Hematopoietic multipotent progenitor cell treated with erythropoietin and hydrocortisone succinate and interleukin-3 and kit ligand, for 15 days (in vitro differentiated cells): ENCODE measurements at places on chromosomes 2 and 18.

- DNase-seq = no peak
Observed at GRCh38 chr2:83595926-83596325, 863.2 kb downstream of the SUCLG1 start.

- no peak for DNase-seq
Observed at GRCh38 chr18:43170586-43170985, 55.1 kb upstream of the RIT2 start.

GRCh38 chr2:226136739-226137138 is 662.9 kb downstream of the IRS1 start:
- DNase-seq = no peak

DNA sequence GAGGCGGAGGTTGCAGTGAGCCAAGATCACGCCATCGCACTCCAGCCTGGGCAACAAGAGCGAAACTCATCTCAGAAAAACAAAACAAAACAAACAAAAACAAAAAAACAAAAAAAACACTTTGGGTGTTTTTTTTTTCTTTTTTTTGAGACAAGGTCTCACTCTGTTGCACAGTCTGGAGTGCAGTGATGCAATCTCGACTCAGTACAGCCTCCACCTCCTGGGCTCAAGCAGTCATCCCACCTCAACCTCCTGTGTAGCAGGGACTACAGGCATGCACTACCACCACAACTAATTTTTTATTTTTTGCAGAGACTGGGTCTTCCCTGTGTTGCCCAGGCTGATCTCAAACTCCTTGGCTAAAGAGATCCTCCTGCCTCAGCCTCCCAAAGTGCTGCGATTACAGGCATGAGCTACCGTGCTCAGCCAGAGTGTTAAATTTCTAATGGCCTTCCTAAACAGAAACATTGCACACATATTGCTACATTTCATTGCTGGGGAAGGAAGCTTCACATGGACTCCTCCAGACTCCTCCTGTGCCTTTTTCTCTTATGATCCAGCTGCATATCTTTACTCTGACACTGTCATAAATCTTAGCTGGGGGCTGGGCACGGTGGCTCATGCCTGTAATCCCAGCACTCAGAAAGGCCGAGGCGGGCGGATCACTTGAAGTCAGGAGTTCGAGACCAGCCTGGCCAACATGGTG is 19.7 kb downstream of the STARD7 start:
- DNase-seq = no peak

- no peak for DNase-seq
Observed at GRCh38 chr18:3485153-3486149, 35.5 kb downstream of the TGIF1 start.

DNA sequence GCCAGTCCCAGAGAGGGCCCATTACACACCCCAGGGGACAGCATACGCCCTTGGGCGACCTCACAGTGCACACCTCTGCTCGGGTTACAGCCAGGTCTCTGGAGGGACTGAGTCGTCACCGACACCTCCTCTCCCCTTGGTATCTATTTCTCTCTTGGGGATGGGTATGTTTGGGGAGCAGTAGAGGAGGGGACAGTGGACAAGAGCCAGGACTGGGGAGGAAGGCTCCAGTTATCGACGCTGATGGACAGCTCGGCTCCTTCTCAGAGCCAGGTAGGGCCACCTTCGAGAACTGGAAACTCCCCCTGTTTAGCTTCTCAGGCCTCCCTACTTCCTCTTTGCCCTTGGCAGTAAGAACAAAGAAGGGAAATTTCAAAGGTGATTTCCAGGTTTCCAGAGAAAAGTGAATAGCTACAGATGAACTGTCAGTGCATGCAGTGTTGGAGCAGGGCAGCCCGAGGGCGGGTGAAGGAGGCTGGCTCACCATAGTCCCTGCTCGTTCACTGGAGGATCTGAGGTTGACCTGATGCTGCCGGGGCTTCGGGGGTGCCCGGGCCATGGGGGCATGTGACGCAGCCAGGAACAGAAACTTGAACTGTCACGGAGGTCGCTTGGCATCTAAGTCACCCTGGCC is 4.4 kb upstream of the SEMA4C start:
- DNase-seq = no peak

DNA sequence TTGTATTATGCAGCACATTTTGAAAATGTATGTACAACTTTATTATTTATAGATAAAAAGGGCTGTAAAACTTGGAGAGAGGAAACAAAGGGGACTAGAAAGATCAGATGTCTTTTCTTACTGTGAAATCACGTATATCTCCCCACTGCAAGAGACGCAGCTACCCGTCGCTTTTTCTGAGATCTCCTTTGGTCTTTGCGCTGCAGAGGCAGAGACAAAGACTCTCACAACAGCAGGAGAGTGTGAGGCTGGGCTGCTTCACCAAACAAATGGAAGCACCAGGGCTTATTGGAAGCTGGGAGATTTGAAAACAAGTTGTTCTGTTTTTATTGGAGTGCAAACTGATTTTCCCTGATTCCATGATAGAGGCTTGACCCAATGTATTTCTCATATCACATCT is 129.0 kb upstream of the PARD3B start:
- no peak for DNase-seq

DNA sequence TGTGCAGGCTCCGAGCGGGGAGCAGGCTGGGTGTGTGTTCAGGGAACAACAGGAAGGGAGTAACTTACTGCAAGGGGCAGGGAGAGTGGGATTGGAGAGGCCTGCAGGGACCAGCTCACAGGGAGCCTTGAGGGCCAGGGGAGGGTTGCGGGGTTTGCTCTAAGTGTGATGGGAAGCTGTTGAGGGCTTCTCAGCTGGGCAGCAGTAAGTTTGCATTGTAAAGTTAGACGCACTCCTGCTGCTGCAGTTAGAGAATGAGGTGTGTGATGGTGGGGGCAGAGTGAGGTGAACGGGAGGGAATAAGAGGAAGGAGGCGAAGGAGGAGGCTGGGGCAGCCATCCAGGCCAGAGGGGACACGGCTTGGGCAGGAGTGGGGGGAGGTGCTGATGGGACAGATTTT is 53.4 kb downstream of the BOLA3 start:
- DNase-seq = no peak

DNA sequence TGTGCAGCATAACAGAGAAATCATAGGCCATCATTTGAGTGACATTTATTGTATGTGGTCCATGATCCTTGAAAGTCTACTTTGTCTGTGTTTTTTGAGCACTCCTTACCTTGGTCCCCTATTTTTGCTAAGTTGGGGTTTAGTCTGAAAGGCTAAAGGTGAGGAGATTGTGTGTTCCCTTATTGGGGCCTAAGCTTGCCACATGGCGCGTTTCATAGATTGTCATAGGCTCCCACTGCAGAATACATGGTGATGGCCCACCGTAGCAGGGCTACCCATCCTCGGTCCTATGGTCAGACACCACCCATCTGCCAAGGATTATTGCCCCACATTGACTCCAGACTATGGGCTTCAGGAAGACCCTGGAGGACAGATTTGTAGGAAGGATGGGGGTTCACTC is 117.0 kb upstream of the ZSWIM2 start:
- DNase-seq = no peak

DNA sequence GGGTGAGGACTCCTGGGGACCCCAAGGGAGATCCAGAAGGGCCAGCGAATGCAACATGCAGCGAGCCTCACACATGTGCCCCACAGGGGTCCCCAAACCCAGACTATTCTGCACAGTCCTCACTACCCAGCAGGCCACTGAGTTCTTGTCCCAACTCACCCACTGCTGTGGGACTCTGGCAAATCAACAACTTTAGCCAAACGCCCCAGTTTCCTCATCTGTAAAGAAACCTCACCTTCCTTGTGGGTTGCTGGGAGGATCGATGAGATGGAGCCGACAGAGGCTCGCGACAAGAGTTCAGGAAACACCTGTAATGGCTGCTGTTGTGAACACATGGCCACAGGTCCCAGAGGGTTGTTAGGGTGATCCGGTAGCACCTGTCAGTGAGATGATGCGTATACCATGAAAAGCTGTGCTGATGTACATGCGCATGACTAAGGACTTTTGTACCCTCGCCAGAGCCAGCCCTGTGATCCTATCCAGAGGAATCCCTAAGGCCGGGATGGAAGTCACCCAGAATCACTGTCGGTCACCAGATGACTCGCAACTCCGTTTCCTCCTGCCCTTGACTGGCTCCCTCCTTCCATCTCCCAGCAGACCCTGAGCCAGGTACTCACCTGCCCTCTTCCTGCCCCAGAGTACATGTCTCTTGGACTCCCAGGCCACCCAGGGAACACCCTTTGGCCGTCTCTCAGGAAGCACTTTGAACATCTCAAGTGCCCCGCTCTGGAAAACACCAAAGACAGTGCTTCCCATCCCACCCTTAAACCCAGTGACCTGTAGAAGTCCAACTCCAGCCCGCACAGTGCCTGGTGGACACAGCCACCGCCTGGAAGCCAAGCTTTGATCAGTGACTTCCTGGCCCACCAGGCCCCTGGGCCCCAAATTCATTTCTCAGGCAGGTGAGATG is 103.3 kb upstream of the ID2 start:
- DNase-seq = no peak

GRCh38 chr18:23719634-23720201 is 30.5 kb downstream of the LAMA3 start:
- peak; percentile 41 for DNase-seq

GRCh38 chr2:160916300-160916699 is 243.9 kb upstream of the TANK start:
- no peak for DNase-seq

DNA sequence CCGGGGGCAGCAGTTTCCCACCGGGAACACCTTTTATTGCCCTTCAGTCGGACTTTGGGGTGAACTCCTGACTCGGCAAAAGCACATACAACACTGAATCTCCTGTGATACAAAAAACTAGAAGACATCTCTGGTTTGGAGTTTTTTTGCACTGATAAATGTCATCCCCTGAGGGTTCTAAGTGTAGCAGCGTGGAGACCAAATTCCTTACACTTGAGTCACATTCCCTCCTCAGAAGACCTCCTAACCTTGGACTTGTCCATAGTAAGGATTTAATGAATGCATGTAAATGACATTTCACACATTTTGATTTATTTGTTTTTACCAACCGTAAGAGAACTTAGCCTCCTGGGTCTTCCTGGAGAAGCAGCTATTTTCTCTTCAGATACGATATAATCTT is 54.0 kb upstream of the GPR45 start:
- no peak for DNase-seq

DNA sequence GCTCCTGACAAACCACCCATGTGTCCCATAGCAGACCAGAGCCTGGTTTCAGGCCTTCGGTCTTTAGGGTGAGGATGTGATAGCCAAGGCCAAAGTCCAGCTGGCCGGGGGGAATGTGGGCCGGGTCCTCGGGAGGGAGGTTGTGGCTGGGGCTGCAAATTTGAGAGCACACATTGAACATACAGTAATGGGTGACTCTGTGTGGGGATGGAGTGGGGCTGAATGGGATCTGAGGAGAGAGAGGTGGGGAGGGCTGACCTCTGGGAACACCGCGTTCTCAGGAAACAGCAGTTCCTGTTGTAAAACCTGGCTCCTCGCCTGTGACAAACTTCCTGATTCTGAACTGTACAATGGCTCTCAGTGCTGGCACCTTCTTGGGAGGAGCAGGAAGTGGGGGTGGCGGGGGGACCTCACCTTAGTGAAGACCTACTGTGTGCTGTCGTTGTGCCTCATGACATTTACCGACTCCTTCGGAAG is 48.8 kb downstream of the MCFD2 start:
- DNase-seq = no peak

GRCh38 chr2:219327719-219328118 is 4.8 kb downstream of the RESP18 start:
- DNase-seq = no peak

GRCh38 chr18:63869851-63870250 is 17.7 kb upstream of the SERPINB2 start:
- no peak for DNase-seq

- DNase-seq = no peak
Observed at GRCh38 chr2:10390369-10390801, 57.7 kb downstream of the ODC1 start.

DNA sequence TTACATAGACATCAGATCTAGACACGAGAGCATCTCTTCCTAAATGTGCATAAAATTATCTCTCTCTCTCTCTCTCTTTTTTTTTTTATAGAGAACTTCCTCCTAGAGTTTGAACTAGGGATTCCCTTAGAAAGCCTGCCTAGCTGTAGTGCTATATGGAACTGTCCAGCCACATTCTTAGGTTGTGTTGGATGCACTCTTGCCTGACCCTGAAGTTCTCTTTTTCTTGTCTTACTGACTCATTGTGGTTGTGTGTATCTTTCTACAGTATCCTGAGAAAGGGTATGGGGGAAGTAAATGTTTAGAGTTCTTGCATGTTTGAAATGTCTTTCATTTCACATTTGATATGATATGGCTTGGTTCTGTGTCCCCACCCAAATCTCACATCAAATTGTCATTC is 368.2 kb downstream of the CDH2 start:
- DNase-seq = no peak

GRCh38 chr18:46283268-46283667 is 179.1 kb downstream of the HAUS1 start:
- DNase-seq = no peak

- no peak for DNase-seq
Observed at GRCh38 chr18:14925281-14925709, 177.3 kb downstream of the ANKRD30B start.

DNA sequence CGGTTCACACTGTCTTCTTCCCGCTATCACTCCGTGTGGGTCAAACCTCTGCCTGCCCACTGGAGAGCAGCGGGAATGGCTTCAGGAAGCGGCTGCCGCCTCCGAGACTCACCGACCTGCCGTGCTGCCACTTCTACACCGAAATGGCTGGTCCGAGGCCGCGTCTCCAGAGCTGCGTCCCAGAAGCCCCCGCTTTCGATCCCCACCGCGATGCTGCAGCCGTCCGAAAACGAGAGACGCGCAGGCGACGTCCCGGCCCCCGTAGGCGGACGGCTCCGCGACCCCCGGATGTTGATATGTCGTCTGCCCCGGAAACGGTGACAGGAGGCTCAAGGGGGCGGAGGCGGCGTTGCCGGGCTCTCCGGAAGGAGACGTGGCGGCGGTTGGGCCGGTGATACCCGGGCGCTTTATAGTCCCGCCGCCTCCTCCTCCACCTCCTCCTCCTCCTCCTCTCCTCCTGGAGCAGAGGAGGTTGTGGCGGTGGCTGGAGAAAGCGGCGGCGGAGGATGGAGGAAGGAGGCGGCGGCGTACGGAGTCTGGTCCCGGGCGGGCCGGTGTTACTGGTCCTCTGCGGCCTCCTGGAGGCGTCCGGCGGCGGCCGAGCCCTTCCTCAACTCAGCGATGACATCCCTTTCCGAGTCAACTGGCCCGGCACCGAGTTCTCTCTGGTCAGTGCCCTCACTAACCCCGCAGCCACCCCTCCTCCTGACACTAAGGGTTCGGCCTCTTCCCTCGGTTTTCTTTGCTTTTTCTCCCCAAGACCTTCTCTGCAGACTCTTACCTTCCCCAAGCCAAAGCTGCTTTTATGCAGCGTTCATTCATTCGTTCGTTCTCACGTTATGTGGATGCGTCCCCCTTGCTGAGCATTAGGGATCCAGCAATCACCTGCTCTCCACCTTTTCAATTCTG is at the start of the genes ASB3 and ERLEC1:
TSS of gene ASB3 (minus strand) at position 249 of the 909 bp plus-strand sequence. CDS start 21,381 bp downstream, outside the sequence.
TSS of gene ERLEC1 (plus strand) at position 340 of the 909 bp plus-strand sequence. CDS start at position 507, 167 bp downstream.
- peak; percentile 71 for DNase-seq

- no peak for DNase-seq
Observed at GRCh38 chr2:70551167-70551566, 2.5 kb downstream of the TGFA start.

GRCh38 chr2:43898134-43898837 is 59.5 kb downstream of the ABCG8 start:
- no peak for DNase-seq
